Occipital lobe (tissue), 3 donors: ENCODE measurements at places on chromosomes 3 and 15. TPM values are rescaled to one million over a fixed set of nuclear protein-coding genes. Genes with fewer than 3 reads are reported as not detected.

- no peak for DNase-seq
These were observed 51.8 kb downstream of the TMEM108 start for GRCh38 chr3:133089906-133090485.

GRCh38 chr3:131224886-131225550 lies 156.6 kb upstream of the NUDT16 start:
- DNase-seq: no peak

- DNase-seq: no peak
These were observed 216.3 kb downstream of the STAG1 start for GRCh38 chr3:136535906-136536305.

DNA sequence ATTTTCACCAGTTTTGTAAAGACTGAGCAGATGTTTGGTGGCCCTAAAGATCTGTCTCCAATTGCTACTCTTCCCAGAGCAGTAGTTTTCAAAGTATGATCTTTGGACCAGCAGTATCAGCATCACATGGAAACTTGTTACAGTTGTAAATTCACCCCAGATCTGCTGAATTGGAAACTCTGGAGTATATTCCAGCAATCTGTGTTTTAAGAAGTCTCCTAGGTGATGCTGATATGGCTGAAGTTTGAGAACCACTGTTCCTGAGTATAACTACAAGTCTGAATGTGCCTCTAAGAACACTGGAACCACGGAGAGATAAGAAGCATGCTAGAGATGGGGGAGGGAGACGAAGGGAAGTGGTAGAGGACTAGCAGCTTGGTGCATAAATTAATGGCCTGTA lies 45.7 kb downstream of the NUDT16 start:
- DNase-seq: no peak

The TM4SF18 gene
- total RNA-seq: 5.6 TPM

The ANKRD34C gene
- total RNA-seq: not detected
